ENCODE measurements at places on chromosomes 2 and 18.

GRCh38 chr18:66900837-66901236 is 296.9 kb upstream of the CDH19 start:
- no peak for DNase-seq

GRCh38 chr2:144414324-144414845 is 105.5 kb downstream of the ZEB2 start:
- no peak for DNase-seq

DNA sequence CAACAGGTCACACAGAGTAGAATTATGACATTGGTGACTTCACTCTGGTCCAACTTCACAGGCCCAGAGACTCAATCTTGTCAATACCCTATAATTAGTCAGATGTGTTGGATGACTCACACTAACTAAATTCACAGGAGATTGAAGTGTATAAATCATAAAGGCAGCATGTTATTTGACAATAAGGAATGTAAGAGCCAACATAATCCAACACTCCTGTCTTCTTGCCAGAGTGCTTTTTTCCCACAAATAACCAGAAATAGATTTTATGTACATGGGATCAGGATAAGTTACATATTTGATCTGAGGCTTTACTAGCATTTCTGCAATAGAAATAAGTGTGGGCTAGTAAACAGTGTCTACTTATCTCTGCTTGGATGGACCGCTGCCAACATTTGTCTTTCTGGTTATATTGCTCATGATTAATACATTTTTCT is 42.2 kb upstream of the ZSWIM2 start:
- no peak for DNase-seq

DNA sequence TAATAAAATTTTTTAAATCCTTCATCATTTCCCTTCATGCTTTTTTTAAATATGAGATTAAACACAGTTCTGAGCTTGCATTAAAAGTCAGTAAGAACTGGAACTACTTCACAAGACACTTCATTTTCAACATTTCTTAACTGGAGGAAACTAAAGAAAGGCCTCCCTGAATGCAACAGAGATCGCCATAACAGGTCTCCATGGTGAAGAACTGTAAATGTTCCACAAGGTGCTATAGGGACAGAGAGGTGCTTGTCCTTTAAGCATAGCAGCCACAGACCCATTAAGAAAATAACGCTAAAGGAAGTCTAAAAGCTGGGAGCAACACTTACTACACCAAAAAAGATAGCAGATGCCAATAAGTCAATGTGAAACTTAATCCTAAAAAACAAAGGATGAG is 8.5 kb downstream of the STAM2 start:
- DNase-seq: no peak

DNA sequence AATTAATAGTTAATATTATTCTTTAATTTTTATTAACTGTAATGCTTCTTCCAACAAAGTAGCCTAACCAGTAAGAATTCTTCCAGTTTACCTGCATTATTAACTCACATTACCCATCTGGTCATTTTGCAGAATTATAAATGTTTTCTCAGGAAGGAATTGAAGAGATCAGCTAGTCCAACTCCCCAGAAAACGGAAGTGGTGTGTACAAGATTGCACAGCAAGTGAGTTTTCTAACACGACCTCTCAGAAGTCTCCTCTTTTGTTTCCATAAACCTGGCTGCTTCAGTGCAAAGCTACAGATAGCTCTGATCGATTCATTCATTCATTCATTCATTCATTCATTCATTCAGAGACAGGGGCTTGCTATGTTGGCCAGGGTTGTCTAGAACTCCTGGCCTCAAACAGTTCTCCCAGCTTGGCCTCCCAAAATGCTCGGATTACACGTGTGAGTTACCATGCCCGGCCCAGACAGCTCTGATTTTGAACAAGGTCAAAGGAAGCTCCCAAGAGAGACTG is 128.8 kb upstream of the REV1 start:
- no peak for DNase-seq

DNA sequence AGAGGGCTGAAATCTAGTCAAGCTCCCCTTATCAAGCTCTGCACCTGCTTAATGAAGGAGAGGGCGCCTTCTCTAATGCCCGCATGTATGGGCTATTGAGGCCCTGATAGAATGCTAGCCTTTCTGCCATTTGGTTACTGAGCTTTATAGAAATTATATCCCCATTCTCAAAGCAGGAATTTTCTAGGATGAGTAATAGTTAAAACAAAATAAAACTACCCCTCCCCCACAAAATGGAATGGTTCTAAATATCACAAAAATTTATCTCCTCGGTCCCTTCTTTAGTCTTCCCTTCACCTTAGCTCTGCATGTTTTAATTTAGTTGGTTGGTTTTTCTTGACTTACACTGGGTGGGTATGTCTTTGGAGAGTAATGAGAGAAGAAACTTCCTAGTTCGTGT is 37.7 kb downstream of the CD28 start:
- DNase-seq: no peak

- no peak for DNase-seq
Measured at GRCh38 chr18:7684966-7685365, 117.8 kb downstream of the PTPRM start.

DNA sequence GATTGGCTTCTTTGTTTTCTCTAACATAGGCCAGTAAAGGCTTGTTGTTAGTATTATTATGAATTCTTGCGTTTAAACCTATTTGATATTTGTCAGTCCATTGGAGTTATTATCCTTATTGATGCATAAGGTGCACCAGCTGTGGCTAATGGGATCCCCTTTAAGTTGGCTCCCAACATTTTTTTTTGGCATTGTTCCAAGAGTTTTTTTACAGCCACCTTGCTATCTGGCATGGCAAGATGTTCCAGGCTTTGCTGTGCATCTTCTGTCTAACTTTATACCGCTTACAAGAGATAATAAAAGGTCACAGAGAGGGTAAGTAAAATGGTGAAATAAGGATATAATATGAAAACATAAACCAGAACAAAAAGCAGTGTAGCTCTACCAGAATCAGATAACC is 157.5 kb upstream of the TACR1 start:
- DNase-seq: no peak

DNA sequence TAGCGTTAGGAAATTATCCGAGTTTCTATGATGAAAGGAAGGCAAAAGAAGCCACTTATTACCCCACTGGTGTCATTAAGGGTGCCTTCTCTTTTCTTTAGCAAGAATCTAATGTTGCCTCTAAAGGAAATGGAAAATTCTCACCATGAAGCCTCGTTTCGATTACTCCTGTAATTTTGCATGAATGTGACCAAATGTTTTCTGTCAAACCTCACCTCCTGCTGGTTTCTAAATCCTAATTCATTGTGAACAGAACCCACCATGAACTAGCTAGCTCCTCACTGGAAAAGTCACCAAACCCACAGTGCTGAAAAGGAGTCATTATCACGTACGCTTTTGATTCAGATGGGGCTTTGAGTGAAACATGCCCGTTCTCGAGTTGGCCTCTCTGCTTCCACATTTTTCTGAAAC is 119.9 kb downstream of the COPS8 start:
- no peak for DNase-seq

DNA sequence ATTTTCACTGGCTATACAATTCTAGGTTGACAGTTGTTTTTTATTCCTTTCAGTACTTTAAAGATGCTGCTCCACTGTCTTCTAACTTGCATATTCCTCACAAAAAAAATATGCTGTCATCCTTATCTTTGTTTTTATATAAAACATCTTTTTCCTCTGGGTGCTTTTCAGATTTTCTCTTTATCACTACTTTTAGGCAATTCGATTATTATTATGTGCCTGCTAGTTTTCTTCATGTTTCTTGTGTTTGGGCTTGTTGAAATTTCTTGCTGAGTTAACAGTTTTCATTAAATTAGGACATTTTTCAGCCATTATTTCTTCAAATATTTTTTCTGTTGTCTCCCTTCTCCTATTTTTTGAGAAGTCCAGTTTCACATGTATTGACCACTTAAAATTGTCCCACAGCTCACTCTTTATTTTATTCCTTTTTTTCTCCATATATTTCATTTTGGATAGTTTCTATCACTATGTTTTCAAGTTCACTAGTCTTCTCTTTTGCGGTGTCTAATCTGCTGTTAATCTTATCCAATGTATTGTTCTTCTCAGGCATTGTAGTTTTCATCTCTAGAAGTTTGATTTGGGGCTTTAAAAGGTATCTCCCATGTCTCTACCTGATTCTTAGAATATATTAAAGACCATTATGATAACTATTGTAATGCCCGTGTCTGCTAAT is 205.1 kb upstream of the SIX3 start:
- no peak for DNase-seq

DNA sequence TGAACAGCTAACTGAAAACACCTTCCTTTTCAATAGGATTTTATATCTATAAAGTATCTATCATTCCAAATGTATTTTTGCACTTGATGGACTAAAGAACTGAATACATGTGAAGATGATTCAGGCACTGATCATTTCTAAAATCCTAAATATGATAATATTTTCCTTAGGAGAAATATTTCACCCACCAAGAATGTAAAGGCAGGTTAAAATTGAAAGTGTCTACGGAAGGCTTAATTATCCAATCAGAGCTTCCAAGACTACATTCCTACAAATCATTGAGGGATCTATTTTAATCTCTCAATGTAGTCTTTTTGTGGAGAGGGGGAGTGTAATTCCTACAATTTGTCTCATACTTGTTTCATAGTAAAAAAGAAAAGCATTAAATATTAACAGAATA is 3.6 kb downstream of the GALNT3 start:
- DNase-seq: no peak
